Glutamatergic neuron (in vitro differentiated cells): ENCODE measurements at places on chromosomes 5 and 9. TPM values are rescaled to one million over a fixed set of nuclear protein-coding genes. Genes with fewer than 3 reads are reported as not detected.

DNA sequence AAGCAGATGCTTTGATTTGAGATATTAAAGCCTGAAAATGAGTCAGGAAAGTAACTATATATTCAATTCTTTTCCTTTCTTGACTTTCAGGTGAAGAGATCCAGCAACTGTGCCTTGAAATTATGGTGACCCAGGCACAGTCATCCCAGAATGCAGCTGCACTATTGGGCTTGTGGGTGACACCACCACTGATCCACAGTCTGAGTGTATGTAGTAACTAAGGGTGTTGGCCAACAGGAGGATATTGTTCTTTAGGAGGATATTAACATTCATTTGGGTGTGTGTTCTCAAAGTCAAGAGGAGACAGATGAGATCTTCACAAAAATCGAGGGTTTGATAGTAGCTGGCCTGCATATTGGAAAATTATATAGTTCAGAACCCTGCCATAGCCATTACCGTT, 53.2 kb downstream of the HACD4 start:
- no peak overlapping the region for H3K27ac ChIP-seq
- DNase-seq, result no peak
- H3K4me3 ChIP-seq, result no peak overlapping the region
- no peaks in the 10 kb centered on the region for H3K36me3 ChIP-seq
- H3K4me1 ChIP-seq, result no peaks in the 10 kb centered on the region

GRCh38 chr5:31413030-31413812, 118.7 kb downstream of the DROSHA start:
- H3K4me1 ChIP-seq, result no peaks in the 10 kb centered on the region
- no peaks in the 10 kb centered on the region for H3K36me3 ChIP-seq
- DNase-seq, result no peak
- no peak overlapping the region for H3K4me3 ChIP-seq
- H3K27ac ChIP-seq, result no peak overlapping the region

Gene TSSK1B
- total RNA-seq, result 0.54 TPM

DNA sequence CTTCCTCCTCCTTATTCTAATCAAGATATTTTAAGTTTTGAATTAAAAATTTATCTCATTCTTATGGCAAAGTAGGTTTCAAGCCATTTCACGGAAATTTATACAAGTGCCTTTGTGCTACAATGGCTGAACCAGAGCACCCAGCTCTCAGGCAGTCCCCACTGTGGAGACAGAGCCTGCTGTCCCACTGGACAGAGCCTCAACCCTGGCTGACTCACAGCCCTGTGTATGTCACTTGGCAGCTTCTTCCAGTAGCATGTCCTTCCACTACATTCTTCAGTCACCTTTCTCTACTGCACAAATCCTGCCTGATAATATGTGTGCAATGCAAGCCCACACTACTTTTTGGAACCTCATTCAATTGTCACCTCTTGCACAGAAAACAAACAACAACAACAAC, 253.1 kb downstream of the PDE4D start:
- no peak overlapping the region for H3K4me3 ChIP-seq
- H3K4me1 ChIP-seq, result peaks cover 7% of the 10 kb centered on the region
- no peaks in the 10 kb centered on the region for H3K27me3 ChIP-seq
- H3K36me3 ChIP-seq, result peaks cover 4% of the 10 kb centered on the region

DNA sequence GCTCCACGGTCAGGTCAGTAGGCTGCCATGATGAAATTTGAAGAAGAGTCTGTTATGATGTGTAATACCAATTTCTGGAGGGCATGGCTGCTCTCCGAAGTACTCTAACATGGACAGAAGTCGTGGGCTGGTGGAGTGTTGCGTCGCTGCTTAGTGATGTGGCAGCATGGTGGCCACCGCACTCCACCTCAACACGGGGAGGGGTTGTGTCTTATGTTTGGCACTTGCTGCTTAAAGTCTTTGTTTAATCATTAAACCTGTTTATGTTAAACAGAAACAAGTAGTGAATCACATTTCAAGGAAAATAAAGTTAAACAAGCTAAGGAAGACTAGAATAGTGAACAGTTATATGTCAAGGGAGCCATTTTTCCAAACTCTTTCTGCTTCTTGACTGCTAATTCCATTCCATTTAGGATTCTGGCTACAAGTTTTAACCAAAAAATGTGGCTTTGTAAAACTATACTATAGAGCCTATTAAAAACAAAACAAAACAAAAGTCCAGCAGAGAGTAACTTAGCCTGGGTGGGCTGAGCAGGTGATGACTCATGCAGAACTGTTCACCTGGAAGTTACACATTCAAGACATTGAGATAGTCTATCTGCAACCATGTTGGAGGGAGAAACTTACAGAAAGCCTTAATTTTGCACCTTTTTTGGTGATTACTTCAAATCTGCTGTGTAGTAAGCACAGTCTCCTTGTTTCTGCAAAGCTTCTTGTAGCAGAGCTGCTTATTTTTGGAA, 9.5 kb downstream of the HABP4 start:
- H3K4me3 ChIP-seq, result no peak overlapping the region
- H3K36me3 ChIP-seq, result no peaks in the 10 kb centered on the region
- no peaks in the 10 kb centered on the region for H3K4me1 ChIP-seq
- no peaks in the 10 kb centered on the region for H3K27me3 ChIP-seq

DNA sequence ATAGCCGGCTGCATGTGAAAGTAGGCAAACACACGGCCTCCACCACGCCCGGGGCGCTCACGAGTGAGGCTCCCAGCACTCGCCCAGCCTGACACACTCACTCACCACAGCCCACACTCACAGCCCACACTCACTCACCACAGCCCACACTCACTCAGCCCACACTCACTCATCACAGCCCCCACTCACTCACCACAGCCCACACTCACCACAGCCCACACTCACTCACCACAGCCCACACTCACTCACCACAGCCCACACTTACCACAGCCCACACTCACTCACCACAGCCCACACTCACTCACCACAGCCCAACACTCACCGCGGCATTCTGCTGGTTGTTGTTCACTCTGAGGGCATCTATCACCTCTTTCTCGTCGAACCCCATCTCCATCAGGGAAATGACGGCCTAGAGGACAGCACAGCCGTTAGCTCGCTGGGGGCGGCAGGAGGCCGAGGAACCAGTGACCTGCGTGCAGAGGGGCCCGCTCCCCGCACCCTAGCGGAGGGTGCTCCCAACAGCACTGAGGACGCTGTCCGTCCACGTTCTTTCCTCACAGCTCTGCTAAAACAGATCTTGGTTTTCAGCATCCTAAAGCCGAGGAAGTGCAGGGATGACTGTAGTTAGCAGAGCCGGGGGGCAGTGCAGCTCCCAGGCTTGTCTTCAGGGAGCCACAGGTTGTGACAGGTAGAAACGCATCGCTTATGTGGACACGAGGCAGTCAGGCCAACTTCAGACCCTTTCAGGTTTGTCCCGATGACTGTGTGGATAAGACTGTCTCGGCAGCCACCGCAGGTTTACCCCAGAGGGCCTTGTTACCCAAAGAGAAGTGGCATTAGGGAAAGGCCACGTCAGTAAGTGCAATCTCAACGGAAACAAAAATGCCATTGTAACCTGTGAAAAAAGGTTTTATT, 21.6 kb downstream of the UBAC1 start:
- peaks cover 11% of the 10 kb centered on the region for H3K36me3 ChIP-seq
- no peak for DNase-seq
- H3K27ac ChIP-seq, result no peak overlapping the region

Gene ODF2
- total RNA-seq, result 40.7 TPM

DNA sequence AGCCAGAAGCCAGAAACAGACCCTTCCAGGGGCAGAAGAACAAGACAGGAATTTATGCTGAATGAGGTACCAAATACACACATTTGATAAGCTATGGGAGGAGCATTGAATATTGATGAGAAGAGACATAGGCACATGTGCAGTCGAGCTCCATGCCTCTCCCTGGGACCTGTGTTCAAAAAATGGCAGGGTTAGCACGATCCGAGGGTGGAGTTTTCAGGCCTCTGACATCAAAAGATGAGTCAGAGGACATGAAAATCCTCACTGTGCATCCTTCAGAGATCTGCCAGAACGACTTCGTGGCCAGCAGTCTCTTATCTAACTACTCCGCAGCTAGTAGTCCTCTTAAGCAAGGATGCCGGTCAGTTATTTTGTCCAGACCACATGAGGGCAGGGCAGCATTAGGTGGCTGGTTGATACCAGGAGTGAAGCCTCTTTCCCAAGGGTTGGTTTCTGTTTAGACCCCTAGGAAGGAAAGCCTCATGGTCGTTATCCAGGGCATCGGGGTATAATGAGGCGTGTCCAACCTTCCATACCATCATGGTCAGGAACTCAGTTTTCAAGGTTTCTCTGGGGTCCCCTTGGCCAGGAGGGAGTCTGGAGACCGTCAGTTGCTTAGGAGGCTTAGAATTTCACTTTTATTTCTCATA, 11.6 kb upstream of the CMBL start:
- no peaks in the 10 kb centered on the region for H3K27me3 ChIP-seq
- DNase-seq, result no peak
- no peaks in the 10 kb centered on the region for H3K4me1 ChIP-seq
- no peak overlapping the region for H3K4me3 ChIP-seq
- peaks cover 4% of the 10 kb centered on the region for H3K36me3 ChIP-seq

Gene FAXDC2
- total RNA-seq, result 0.66 TPM

DNA sequence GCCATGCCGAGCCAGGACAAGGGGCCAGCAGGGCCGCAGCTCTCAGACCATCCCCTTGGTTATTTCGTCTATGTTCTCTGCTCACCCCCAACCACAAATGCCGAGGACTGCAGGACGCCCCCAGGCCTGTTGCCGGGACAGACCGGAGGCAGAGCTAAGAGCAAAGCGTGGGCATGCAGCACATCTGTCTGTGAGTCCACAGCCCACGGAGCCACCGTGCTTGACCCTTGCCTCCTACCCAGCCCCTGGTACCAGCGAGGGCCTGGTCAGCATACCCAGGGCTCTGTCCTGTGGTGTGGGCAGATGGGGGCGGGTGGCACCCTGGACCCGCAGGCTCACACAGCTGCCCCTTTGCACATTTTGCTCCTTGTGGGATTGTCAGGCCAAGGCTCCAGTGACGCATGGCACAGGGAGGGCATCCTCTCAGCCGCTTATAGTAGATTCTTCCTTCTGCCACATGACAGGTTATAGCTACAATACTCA, 4.7 kb downstream of the BRD3 start:
- peak; percentile 49 for DNase-seq
- H3K27me3 ChIP-seq, result peaks cover 16% of the 10 kb centered on the region
- H3K27ac ChIP-seq, result peak overlapping the region; percentile 89
- H3K36me3 ChIP-seq, result no peaks in the 10 kb centered on the region
- H3K4me3 ChIP-seq, result peak overlapping the region; percentile 78

DNA sequence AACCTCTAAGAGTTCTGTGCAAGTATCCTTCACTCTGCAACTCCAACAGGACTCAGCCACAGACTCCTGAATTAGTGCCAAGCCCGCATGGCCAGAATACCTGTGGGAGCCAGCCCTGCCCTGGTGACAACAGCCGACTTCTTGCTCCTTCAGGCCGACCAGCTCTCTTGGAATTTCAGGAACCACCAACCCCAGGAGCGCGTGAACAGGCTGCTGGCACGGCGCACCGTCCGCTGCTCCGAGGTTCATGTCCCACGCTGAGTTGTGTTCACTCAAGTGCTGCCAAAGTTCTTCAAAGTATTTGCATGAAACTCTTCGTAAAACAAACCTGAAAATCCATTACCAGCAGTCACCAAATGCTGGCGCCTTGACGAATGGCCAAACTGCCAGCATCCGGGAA, 232.8 kb downstream of the NR2F1-AS1 start:
- H3K4me1 ChIP-seq, result no peaks in the 10 kb centered on the region
- DNase-seq, result no peak
- peaks cover 2% of the 10 kb centered on the region for H3K27me3 ChIP-seq
- H3K4me3 ChIP-seq, result no peak overlapping the region

DNA sequence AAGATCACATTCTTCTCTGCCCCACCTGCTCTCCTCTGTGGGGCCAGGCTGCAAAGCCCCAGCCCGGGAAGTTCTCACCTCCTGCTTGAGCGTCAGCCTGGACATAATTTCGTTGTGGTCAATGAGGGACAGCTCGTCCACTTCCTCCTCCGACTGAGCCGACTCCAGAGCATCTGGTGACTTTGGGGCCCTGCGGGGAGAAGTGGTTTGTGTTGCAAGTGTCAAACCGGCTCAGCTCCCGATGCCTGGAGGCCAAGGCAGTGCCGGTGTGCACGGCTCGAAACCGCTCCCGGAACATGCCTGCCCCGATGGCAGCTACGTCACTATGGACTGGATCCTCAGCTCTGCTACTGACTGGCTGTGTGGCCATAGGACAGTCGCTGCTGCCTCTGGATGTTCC, 52.8 kb downstream of the PRRT1B start:
- peak overlapping the region; percentile 64 for H3K27ac ChIP-seq
- peaks cover 3% of the 10 kb centered on the region for H3K27me3 ChIP-seq
- H3K4me1 ChIP-seq, result peaks cover 11% of the 10 kb centered on the region
- no peak for DNase-seq
- H3K36me3 ChIP-seq, result peaks cover 19% of the 10 kb centered on the region

Gene BSPRY
- total RNA-seq, result not detected

Gene LCN9
- not detected for total RNA-seq

GRCh38 chr9:112380825-112381221, 915 bp downstream of the HSDL2 start:
- H3K27me3 ChIP-seq, result no peaks in the 10 kb centered on the region
- DNase-seq, result no peak
- H3K27ac ChIP-seq, result no peak overlapping the region
- H3K4me3 ChIP-seq, result peak overlapping the region; percentile 87
- H3K4me1 ChIP-seq, result peaks cover 3% of the 10 kb centered on the region

Gene LHX6
- total RNA-seq, result 2.8 TPM

Gene MORN5
- total RNA-seq, result not detected

- H3K27me3 ChIP-seq, result peaks cover 2% of the 10 kb centered on the region
- no peak for DNase-seq
- no peaks in the 10 kb centered on the region for H3K36me3 ChIP-seq
- peak overlapping the region; percentile 20 for H3K4me3 ChIP-seq
- H3K4me1 ChIP-seq, result peaks cover 55% of the 10 kb centered on the region
Observed at GRCh38 chr5:133995341-133995740, 9.4 kb downstream of the VDAC1 start.

DNA sequence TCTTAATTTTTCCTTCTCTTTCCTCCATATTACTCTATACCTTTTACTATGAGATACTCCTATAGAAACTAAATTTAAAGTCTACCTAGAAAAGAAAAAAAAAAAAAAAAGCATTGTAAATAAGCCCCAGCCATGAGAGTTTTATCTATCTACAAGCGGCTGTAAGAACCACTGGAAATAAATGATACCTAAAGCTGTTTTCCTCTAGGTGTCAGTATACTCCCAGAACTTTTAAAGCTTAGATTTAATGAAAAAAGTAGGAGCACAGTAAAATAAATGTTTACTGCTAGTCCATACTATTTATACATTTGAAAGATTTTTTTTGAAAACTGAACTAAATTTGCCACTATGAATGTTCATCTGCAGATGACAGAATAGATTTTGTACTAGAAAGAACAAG, 26.2 kb downstream of the TYRP1 start:
- H3K4me1 ChIP-seq, result peaks cover 62% of the 10 kb centered on the region
- no peaks in the 10 kb centered on the region for H3K36me3 ChIP-seq
- no peak for DNase-seq
- no peaks in the 10 kb centered on the region for H3K27me3 ChIP-seq
- H3K4me3 ChIP-seq, result peak overlapping the region; percentile 56

GRCh38 chr5:102554728-102555127, 55.9 kb upstream of the SLCO6A1 start:
- no peaks in the 10 kb centered on the region for H3K36me3 ChIP-seq
- H3K27ac ChIP-seq, result no peak overlapping the region
- H3K4me3 ChIP-seq, result no peak overlapping the region

DNA sequence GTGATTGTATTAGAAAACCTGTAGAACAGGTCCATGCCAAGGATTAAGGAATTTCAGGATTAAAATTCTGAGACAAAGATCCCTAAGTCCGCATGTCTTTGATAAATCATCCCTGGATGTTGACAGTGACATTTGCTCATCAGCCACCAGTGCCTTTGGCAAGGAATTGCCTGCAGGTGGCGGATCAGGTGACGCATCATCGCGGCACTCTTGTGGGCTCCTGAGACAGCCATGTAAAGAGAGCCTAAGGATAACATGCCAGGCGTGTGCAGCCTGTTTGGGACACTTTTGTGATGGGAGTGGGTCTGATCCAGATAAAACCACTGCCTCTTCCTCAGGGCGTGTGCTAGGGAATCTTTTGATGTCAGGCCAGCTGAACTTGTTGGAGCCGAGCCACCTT, 40.6 kb downstream of the ADCY2 start:
- H3K4me1 ChIP-seq, result no peaks in the 10 kb centered on the region
- no peaks in the 10 kb centered on the region for H3K27me3 ChIP-seq
